ENCODE measurements at places on chromosomes 2 and 18. TPM values are rescaled to one million over a fixed set of nuclear protein-coding genes. Genes with fewer than 3 reads are reported as not detected.

GRCh38 chr2:174332217-174332963, 2.4 kb upstream of the SP9 start:
- no peak for DNase-seq

GRCh38 chr2:46230115-46230571, 67.1 kb upstream of the EPAS1 start:
- no peak for DNase-seq

- no peak for DNase-seq
These were observed 81.1 kb downstream of the LPIN1 start for GRCh38 chr2:11827547-11827946.

- no peak for DNase-seq
These were observed 80.8 kb upstream of the COL5A2 start for GRCh38 chr2:189260361-189260814.

Gene EPB41L3
- total RNA-seq = 72.7 TPM

Gene TPO
- not detected for total RNA-seq
